PC-9 (cell line): ENCODE measurements at places on chromosomes 7 and 10. TPM values are rescaled to one million over a fixed set of nuclear protein-coding genes. Genes with fewer than 3 reads are reported as not detected.

GRCh38 chr7:89023877-89024276 lies 228.3 kb upstream of the TEX47 start:
- no peak for DNase-seq

- DNase-seq, result no peak
These were observed 220.8 kb downstream of the BICC1 start for GRCh38 chr10:58733436-58733835.

DNA sequence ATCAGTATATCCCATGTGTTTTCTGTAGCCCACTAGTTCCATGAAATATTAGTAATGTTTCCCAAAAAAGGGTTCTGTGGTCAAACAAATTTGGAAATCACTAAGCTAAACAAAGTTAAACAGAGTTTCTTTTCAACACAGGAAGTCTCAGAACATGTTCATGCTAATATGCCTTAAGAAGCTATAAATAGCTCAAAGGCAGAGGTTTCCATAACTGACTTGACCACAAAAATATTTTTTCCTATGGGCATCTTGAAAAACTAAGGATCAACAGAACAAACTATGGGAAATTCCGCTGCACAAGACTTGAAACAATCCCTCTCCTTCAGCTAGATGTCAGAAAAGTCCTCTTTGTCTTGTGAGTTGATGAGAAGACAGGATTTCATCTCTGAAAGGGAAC lies 59.7 kb downstream of the SEM1 start:
- no peak for DNase-seq

The WASL gene
- total RNA-seq, result 31.4 and 40.3 TPM in 2 replicates

DNA sequence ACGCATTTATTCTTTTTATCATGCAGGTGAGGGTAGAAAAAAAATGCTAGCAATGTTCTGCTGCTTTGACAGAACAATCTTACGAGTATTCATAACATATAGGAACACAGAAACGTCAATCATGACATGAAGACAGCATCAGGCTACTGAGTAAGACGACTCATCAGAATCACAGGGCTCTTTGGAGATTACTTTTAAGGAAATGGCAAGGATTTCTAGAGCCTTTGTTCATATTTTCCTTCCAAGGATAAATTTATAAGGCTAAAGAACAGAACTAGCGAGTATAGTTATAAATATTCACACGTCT lies 39.8 kb upstream of the DNAJC1 start:
- no peak for DNase-seq

GRCh38 chr7:74083928-74084721 lies 521 bp downstream of the LIMK1 start:
- DNase-seq, result no peak

The ABCB4 gene
- not detected in 2 replicates for total RNA-seq

DNA sequence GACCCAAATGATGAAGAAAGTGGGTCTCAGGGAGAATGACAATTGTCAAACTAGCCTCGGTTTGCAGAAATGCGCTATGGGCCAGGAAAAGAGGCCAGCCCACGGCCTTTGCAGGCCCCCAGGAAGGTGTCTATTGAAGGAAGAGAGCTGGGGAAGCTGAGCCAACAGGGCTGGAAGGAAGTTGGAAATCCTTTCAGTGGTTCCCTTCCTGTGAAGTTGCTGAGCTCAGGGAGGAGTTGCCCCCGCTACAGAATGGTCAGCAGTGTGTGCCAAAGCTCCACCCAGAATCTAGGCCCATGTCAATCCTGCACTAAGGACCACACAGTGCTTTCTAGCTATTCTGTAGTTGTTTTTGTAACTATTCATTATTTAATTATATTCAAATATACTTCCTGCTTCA lies 91.6 kb upstream of the ANLN start:
- no peak for DNase-seq

DNA sequence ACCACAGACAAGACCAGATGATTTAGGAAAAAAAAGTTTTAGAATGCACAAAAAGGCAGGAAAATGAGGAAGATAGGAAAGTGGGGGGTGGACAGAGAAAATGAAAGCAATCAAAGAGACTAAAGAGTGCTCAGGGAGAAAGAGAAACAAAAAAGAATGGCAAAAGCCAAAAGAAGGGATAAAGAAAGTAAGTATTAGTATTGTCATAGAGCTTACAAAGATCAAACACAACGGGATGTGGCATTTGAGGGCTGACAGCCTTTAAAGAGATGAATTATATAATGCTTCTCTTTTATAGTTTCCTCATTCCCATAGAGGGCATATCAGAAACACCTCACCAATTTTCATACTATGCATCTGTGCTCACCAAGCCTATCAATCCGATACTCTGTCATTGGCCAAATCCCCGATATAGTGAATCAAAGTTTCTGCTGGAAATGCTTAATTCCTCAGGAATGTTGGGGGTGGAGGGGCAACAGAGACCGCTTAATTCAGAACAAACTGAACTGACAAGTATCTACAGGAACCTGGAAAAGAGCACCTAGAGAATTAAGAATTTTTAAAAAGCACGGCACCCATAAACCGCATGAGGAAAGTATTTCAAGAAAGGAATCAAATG lies 2.7 kb downstream of the COG5 start:
- no peak for DNase-seq

The MSMB gene
- not detected in 2 replicates for total RNA-seq

GRCh38 chr7:154996101-154996500 lies 6.8 kb downstream of the PAXIP1 start:
- no peak for DNase-seq

DNA sequence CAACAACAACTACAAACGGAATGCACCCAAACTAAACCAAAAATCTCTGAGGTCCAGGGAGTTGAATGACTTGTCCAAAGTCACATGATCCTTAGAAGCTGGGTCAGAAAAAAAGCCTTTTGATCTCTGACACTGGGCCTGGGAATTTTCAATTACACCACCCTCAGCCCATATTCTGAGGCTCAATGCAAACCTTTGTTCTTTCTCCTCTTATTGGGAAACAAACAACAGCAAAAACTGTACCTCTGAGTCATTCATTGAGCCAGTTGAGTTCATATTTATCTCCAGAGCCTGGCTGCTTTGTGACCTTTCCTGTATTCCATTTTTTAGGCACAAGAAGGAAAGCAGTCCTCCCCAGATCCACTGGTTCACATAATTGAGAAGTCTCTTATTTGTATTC lies 51.2 kb upstream of the SORCS1 start:
- no peak for DNase-seq

DNA sequence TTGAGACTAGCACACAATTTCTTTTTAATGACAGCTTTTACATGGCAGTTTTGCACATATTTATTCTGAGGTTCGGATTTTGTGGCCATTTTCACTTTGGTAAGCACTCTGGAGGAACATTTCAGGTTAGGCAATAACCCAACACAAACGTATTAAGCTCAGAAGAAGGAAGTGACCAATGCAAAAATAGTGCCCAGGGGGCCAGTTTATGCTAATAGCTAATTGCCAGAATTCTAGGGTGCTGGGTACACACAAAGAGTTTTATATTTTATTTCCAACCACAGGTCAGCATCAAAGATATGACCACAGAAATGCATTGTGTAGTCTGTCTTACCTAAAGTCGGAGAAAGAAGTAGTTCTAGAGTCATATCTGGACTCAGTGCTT lies 8.4 kb upstream of the AGR2 start:
- DNase-seq, result no peak

- DNase-seq, result no peak
These were observed 4.4 kb downstream of the ETV1 start for GRCh38 chr7:13984831-13985685.

The AMPH gene
- not detected in 2 replicates for total RNA-seq
